ENCODE measurements at places on chromosomes 2 and 18.

DNA sequence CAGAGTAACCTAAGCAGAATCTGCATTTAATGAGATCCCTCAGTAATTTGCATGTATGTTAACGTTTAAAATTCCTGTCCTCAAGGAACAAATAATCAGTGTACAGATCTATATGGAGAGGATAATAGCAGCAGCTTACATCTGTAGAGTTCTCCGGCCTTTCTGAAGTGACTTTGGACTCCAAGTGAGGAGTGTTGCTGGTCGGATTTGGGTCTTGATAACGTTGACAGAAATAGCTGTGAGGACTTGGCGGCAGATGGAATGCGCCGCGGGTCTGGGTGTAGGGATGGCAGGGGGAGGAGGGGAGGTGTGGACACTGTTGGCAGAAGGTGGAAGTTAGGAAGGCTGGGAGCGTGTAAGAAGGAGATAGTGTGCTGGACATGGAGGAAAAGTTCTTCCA is 170.9 kb upstream of the GATA6 start:
- DNase-seq = no peak

- no peak for DNase-seq
Measured at GRCh38 chr2:98586551-98587140, 21.7 kb downstream of the COA5 start.

DNA sequence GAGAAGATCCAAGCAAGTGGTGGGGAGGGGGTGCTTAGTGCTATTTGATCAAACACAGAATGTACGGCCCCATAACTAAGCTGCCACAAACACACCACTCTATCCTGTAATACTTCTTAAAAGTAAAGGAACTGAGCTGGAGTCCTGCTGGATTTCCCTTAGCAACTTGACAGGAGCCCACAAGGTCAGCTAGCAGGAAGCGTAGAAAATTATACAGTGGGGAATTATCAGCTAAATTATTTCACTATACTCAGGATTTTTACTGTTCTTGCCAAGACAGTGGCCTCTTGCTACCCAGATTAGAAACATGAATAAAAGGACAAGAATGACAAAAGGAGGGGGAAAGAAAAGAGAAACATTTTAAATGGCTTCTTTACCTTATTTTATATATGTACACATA is 217.1 kb downstream of the ZNF521 start:
- DNase-seq = no peak

DNA sequence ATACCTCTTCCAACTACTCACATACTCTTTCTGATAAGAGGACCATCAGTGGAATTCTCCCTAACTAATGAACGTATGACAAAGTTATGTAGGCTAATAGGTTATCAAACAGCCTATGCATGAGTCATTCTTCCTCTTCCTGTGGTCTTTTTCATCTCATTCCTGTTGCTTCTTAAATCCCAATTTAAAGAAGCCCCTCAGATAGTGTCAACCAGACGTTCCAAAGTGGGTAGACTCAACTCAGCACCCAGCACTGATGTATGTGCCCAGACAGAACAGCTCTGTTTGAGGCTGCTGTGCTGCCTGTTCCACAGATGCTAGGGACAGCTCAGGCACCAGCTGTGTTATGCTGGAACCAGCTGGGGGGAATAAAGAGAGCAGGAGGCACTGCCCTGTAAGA is 52.6 kb downstream of the CXCR4 start:
- no peak for DNase-seq

GRCh38 chr2:33146102-33146501 is 199.3 kb downstream of the LTBP1 start:
- DNase-seq = peak; percentile 55

DNA sequence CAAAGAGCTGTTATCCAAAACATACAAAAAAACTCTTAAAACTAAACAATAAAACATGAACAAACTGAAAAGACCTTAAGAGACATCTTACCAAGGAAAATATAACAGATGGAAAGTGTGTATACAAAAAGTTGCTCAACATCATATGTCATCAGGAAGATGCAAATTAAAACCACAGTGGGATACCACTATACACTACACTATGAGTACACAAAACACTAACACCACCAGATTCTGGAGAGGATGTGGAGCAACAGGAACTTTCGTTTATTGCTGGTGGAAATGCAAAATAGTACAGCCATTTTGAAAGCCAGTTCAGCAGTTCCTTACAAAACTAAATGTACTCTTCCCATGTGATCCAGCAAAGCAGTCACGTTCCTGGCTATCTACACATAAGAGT is 221.4 kb downstream of the CMPK2 start:
- DNase-seq = no peak

- DNase-seq = no peak
Measured at GRCh38 chr18:62612289-62612645, 89.4 kb downstream of the ZCCHC2 start.

GRCh38 chr2:31812051-31812798 is 198.6 kb downstream of the MEMO1 start:
- DNase-seq = no peak

DNA sequence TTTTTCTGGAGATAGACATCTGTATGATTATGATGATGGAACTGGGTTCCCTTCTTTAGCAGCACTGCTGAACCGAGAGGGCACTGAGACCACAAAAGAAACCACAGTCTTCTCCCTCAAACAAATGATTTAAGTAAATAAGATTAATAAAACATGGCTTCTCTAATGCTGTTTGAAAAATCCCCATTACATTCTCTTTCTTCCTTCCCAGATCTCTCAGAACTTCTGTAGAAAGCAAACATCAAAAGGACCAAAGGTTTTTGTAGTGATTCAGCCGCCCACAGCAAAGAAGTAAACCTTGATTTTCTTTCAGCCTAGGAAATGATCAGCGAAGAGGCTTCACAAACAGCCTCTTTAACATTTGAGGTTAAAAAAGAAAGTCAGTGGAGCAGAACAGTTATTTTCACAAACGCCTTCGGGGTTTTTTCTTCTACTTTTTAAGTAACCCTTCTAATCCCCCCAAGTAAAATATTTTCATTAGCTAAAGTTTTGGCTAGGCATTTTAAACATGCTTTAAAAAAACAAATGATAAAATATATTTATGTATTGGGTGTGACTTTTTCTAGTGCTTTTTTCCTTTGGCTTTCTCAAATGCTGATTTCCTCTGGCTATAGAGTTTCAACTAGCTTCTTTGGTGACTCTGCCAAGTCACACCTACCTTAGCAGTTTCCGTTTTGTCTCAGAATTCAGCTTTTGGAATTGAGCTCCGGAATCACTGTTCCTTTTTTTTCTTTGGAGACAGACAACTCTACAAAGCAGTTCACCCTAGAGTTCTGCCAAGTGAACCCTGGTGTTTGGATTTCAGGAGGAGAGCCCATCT is 89.6 kb downstream of the UPP2 start:
- no peak for DNase-seq

GRCh38 chr2:218073185-218073584 is 4.1 kb downstream of the RUFY4 start:
- no peak for DNase-seq

DNA sequence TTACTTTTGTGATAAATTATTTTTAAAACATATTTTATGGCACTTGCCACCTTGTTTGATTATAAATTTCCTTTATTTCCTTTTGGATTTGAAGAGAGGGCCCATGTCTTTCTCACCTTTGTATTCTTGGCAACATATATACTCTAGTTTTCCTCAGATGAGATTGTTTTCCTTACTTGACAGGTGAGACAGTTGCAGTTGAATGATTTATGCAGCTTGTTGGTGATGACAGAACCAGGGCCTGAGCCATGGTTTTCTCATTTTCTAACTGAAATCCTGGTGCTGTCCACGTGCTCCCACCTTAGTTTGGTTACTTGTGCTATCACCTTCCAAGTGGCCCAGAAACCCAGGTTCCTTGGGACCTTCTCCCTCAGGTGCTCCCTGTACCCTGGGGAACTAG is 58.2 kb downstream of the TTC39C start:
- no peak for DNase-seq

GRCh38 chr18:65547046-65547445 is 203.8 kb upstream of the CDH7 start:
- no peak for DNase-seq

GRCh38 chr2:142599504-142599903 is 278.0 kb upstream of the KYNU start:
- no peak for DNase-seq

DNA sequence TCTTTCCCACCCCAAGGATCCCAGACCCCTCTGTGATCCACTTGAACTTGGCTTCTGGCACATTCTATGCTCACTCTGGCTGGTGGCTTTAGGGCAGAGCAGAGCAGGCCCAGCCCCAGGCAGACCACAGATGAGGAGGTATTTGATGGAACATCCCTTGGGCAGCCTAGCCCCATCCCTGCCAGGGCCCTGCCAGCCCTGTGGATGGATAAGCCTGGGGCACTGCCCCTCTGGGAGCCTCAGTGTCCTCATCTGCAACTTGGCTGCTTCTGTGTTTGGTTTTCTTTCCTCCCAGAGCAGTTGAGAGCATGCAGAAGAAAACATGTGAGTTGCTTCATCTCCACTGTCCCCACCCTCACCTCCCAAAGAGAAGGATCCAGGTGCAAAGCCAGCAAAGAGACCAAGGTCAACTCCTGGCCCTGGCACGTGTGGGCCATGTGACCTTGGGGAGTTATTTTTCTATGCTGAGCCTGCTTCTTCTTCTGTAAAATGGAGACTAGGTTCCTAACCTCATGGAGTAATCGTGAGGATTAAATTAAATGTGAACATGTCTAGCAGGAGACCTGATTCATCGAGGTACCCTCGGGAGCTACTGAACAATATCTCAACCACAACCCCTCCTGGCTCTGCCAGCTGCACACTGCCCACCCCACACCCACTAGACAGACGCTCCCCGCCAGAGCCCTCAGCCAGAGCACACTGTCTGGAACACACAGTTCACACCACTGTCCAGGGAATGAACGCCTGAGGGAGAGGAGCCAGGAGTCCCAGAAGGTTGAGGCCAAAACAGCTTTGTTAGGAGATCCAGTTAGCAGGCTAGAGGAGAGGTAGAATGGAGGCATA is 14.6 kb upstream of the TNS1 start:
- no peak for DNase-seq

DNA sequence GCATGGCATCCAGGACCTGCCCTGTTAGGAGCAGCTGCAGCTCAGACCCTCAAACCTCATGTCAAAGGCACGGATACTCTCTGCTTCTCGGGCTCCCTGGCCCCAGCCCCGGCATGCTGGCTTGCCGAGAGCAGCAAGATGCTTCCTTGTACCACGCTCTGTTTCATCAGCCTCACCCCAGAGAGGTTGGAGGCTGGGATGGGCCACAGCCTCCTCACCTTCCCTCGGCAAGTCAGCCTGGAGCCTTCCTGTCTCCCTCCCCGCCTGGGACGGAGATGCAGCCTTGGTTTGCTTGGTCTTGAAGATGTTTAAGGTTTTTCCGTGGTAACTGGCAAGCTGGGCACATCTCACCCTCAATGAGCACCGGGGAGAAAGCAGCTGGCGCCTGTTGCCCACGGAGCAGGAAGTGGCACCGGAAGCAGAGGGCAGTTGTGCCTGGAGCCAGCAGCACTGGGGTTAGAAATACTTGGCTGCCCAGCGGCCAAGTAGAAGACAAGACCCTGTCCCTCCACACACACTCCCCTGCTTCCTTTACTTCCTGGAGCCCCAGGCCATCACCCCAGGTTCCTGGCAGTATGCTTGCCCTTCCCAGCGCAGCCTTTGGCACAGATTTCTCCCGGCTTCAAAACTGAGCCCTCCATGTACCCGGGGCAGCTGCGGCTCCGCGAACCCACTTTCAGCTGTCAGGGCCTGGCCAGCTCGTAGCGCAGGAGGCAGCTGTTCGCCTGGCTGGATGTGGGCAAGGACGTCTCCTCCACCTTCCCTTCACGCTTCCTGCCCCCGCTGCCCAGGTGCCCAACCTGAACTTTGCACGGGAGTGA is 17.4 kb downstream of the FBLN7 start:
- no peak for DNase-seq

- peak; percentile 40 for DNase-seq
Measured at GRCh38 chr2:47034973-47035609, 119.5 kb upstream of the MCFD2 start.

- DNase-seq = no peak
Measured at GRCh38 chr2:68774569-68775271, 40.1 kb downstream of the ARHGAP25 start.

DNA sequence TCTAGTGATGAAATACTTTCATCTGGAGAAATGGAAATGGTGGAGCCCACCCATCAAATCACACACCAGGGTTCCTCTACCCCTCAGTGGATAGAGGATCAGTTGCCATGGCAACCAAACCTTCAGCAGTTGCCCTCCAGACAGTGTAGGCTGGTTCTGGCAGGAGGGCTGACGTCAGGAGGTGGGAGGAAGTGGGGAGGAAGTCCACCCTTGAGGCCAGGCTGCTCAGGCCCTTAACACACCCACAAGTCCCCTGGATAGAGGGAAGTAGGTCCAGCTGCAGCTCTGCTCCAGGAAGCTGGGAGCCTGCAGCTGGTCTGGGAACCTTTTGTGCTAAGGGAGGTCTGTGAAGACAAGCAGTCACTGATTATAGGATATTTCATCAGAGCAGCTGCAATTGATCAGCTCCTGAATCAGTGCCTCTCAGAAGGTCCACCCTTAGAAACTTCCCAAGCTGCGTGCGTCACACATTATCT is 186.6 kb downstream of the MTX2 start:
- peak; percentile 90 for DNase-seq

DNA sequence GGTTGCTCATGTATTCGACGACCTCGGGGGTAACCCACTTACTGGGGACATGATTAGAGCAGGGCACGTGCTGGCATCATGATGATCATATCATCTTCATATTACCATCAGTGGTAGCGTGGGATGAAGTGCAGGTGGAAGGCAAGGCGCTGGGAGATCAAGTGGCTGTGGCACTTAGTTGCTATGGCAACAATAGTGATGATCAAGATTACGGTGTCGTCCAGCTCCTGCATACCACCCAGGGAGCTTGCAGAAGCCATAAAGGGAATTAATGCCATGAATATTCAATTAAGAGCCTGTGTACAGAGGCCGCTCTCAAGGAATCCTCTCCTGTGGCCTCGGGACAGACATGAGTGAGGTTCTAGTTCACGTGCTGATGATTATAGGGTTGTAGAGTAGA is 237.2 kb upstream of the COPS8 start:
- DNase-seq = no peak

DNA sequence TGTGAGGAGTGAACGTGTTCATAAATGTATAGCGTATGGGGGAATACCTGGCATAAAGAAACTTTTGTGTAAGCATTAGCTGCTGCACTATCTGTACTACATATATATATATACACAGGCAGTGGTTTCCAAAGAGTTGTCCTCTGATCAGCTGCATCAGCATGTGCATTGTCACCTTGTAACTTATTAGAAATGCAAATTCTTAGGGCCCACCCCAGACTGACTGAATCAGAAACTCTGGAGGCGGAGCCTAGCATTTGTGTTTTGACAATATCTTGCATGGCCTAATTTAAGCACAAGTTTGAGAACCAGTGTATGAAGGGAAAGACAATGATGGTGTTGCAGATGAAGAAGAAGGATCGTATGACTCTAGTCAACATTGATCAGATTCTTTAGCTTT is 299.5 kb downstream of the CCDC102B start:
- no peak for DNase-seq

GRCh38 chr2:61543062-61543461 is 4.9 kb upstream of the XPO1 start:
- DNase-seq = no peak
